ENCODE measurements at places on chromosomes 6 and 20.

DNA sequence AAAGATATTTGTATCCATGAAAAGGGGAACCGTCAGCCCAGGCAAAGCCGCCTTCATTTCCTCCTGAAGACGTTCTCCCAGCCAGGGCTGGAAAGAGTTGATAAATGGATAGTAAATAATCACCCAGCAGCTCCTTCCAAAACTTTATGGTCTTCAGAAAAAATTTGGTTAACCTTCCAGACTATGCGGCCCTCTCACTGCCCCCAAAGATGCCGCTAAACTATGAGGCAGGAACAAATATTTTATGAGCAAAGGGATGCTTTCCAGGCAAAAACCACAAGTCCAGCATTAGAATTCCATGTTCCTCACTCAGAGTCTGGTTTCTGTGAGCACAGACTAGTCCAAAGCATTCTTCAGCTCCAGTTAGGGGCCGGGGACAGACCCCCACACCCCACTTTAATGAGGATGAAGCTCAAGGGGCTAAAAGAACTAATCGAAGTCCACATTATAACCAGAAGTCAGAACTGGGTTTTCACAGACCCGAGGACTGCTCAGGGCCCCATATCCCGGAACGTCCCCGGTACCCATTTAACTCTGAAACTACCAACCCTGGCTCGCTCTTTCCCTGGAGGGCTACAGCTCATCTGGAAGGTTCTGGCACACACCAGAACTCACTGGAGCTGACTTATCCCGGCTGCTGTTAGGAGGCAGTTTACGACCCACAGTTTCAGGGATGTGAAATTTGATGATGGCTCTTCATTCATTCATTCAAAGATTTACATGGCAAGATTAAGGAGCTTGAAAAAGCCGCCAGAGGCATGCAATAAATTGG lies 29.4 kb downstream of the BMP7 start:
- peak; percentile 26 for DNase-seq

DNA sequence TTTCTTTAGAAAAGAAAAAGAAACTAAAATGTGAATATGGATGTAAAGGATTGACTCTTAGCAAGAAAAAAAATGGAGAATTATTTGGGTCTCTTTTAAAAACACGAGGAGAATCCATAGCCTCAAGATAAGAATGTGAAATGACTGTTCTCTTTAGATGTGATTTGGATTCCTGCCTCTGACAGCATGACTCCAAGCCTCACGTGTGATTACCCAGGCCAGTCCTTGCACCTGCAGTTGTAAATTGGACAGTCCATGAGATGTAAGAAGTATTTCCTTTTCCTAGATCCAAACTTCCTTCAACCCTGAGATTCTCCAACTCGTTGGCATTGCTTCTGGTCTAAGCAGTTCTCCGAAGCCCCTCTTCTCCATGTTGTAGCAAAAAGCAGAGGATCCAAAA lies 31.9 kb downstream of the SLC2A12 start:
- DNase-seq: no peak

- DNase-seq: no peak
Measured at GRCh38 chr6:6997263-6998193, 110.2 kb upstream of the RREB1 start.

DNA sequence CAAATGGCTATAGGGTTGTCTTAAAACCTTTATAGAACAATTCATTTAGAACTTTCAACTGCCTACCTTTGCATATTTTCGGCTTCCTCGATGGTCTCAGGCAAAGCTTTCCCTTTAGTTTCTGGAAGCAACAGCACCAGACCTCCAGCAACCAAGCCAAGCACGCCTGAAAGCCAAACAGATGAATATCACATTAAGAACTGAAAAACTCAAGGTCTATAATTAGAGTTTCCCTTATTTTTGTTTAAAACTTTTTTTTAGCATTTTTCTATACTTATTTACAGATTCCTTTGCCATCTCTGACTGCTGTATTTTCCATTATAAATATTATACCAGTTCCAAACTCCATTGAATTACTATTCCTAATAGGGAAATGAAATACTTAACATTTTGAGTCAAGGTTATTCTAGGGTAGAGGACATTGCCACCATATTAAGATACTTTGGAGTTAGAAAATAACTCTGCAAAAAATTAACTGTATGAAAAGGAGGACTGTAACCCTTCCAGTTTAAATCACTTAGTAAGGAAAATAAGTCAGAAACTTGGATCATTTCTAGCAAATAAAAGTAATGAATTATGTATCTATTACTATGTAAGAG lies 33.9 kb downstream of the SLC22A2 start:
- no peak for DNase-seq

- peak; percentile 74 for DNase-seq
Measured at GRCh38 chr6:170024940-170025339, 265.9 kb downstream of the DLL1 start.

GRCh38 chr6:90049295-90049694 lies 155.0 kb downstream of the GJA10 start:
- DNase-seq: no peak

DNA sequence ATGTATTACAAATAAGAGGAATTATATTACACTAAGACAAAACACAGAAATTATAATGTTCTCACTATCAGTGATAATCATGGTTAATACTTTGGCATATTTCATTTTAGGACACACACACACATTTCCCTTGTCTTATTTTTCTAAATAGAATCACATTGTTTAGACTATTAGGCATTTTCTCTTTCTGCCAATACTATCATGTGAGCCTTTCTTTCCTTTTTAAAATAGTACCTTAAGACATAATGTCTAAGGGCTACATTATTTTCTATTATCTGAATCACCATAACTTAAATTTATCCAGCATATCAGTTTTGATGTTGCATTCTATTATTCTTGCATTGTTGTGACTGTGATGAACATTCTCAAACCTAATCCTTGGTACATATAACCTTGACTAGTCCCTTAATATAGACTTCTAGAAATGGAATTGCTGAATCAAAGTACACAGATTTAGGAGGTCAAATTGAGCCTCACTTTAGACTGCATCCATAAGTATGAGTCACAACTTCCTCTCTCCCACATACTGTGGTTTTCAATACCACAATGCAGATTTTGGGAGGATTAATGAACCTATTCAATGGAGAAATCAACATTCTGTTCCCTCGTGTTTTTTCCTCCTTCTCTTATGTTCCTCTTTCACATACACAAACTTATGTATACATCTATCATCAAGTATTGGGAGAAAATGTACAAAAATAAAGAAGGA lies 212.6 kb downstream of the MOXD1 start:
- DNase-seq: peak; percentile 83

GRCh38 chr20:32329817-32330554 lies 28.1 kb upstream of the ASXL1 start:
- no peak for DNase-seq

DNA sequence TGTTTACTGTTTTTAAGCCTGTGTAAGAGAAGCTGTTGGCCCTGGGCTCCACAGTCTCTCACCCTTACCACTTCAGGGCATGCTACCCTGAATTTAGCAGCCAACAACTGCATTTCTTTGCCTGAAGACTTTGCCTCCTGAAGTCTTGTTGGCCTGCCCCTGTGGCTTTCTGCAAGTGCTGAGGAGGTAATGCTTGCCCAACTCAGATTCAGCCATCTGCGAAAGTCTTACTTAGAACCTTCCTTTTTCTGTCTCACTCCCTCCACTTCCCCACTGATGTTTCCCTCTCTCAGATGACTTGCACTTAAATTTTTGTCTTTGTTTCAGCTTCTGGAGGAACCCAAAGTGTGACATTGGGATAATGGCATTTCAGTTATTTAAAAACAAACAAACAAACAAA lies 11.8 kb upstream of the IBTK start:
- no peak for DNase-seq

- DNase-seq: peak; percentile 73
Measured at GRCh38 chr20:23270382-23270911, 80.1 kb upstream of the NXT1 start.

- DNase-seq: peak; percentile 80
Measured at GRCh38 chr6:26554697-26555504, 16.7 kb downstream of the HMGN4 start.

GRCh38 chr20:49290608-49291191 lies 12.8 kb upstream of the ZNFX1 start:
- no peak for DNase-seq

DNA sequence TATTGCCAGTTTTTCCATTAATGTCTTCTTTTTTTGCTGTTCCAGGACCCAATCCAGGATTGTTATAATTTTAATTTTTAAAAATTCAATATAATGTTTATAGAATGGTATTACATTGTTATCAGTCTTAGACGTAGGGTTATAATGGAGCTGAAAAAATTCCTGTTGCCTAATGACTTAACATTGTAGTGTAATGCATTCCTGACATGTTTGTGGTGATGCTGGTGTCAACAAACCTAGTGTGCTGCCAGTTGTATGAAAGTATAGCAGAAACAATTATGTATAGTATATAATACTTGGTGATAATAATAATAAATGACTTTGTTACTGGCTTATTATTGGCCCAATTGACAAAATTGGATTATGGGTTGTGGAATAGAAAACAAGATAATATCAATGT lies 30.4 kb downstream of the KIZ start:
- peak; percentile 56 for DNase-seq

DNA sequence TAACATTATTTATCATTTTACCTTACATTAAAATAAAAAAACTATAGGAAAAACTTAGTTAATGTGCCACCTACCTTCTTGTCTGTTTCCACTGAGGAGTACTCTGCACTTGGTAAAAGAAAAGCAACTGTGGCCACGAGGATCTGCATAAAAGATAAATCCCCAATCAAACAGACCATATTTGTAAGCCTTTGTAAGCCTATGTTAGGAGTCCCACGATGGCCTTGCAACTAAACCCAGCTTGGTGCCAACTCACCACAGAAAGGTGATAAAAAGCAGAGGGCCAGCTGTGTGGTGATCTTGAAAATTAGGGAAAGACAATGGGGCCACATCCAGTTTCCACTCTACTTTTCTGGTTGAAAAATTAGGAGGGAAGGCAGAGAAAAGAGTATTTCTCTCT lies 156.9 kb downstream of the INSM1 start:
- DNase-seq: no peak

DNA sequence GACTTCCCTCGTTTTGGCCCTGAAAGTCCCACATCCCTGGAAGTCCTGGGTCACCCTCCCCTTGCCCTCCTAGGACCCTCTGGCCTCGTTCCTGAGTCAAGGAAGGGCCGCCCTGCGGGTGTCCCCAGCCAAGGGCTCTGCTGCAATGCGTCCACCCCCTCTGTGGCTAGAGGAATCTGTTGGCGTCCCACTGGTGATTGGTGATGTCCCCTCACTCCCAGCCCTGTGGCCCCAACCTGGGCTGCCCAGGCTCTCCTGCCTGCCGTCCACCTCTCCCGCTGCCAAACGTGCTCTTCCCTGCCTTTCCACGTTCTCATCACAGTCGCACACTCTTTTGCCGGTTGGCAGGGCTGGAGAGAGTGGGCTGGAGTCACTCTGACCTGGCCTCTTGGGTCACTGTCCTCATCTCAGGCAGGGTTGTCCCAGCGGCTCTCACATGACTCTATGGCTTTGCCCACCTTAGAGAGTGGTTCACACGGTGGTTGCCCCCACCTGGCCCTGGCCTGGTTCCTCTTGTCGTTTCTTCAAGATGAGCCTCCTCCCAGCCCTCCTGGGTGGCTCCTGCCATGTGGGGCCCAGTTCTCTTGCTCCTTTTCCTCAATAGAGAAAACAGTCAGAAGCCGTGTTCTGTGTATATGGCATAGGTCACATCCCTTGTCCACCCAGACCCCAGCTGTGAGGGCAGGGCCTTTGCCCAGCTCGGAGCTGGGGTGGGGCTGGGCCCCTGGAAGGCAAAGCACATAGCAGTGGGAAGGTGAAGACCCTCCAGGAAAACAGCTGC lies 100.9 kb downstream of the TMEM242 start:
- no peak for DNase-seq

- peak; percentile 77 for DNase-seq
Measured at GRCh38 chr20:10131732-10132345, 86.8 kb upstream of the SNAP25 start.

DNA sequence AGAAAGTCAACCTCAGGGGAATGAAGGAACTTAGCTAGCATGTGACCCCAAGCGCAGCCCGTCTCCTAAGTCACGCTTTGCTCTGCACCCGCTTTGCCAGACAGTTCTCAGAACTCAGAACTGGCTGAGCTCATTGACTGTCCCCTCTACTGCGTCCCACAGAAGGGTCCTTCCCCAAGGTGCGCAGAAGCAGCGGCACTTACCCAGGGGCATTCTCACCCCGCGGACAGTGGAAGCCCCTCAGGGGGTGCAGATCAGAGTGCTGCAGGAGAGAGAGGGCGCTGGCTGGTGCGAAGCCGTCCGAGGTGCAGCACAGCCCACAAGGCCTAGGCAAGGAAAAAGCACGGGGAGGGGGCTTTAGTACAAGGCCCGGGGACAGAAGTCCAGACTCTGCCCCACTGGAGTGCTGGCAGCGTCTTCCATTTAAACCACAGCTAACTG lies 807 bp downstream of the SNHG17 start:
- peak; percentile 8 for DNase-seq
